Spinal cord (tissue), 10 donors: ENCODE measurements at places on chromosomes 2 and 18. TPM values are rescaled to one million over a fixed set of nuclear protein-coding genes. Genes with fewer than 3 reads are reported as not detected.

ATAD2B gene
- 28.1 TPM for total RNA-seq

POMC gene
- total RNA-seq: 8.5 TPM

MAPK4 gene
- 21.6 TPM for total RNA-seq

PLEKHA3 gene
- total RNA-seq: 13.3 TPM

GRCh38 chr18:8529609-8530008, 79.6 kb upstream of the RAB12 start:
- no peak overlapping the region for H3K27ac ChIP-seq
- no peaks in the 10 kb centered on the region for H3K4me1 ChIP-seq
- H3K4me3 ChIP-seq: no peak overlapping the region
- no peaks in the 10 kb centered on the region for H3K36me3 ChIP-seq
- no peak for DNase-seq
- no peaks in the 10 kb centered on the region for H3K27me3 ChIP-seq

DNA sequence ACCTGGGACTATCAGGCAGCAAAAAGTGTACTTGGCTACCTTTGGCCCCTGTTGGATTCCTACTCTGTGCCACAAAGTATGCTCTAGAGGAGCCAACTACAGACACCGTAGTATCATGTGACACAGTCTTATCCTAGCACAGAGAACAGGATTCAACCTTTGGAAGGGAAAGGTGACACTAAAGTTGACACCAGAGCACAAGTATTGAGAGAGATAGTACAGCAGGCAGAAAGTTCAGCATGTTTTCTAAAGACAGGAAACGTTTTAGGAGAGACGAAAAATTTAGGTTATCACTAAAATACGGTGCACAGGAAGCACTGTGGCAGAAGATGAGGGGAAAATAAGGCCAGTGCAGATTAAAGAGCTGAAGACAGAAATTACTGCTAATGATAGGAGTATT, 18.6 kb downstream of the SMAD2 start:
- no peaks in the 10 kb centered on the region for H3K27me3 ChIP-seq
- no peaks in the 10 kb centered on the region for H3K36me3 ChIP-seq
- peaks cover 11% of the 10 kb centered on the region for H3K4me1 ChIP-seq
- no peak overlapping the region for H3K4me3 ChIP-seq
- DNase-seq: no peak

- no peak for DNase-seq
- peaks cover 24% of the 10 kb centered on the region for H3K36me3 ChIP-seq
- no peaks in the 10 kb centered on the region for H3K27me3 ChIP-seq
- H3K27ac ChIP-seq: no peak overlapping the region
- H3K4me1 ChIP-seq: peaks cover 51% of the 10 kb centered on the region
Measured at GRCh38 chr18:48843162-48843561, 107.6 kb downstream of the SMAD7 start.

DNA sequence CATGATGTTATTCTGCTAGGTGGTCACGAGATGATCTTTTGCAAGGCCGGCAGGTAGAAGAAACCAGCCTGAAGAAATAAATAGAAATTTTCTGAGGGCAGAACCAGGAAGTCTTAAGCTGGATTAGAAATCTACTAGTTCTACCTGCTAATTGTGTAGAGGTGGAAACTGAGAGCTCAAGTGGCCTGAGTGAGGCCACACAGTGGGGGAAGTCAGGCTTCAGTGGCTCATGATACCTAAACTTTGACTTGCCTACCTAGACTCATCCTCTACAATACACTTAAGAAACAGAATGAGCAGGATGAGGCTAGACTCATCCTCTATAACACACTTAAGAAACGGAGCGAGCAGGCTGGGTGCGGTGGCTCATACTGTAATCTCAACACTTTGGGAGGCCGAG, 134.9 kb upstream of the NDUFV2 start:
- H3K4me1 ChIP-seq: peaks cover 7% of the 10 kb centered on the region
- DNase-seq: no peak
- no peak overlapping the region for H3K4me3 ChIP-seq
- no peak overlapping the region for H3K27ac ChIP-seq
- H3K27me3 ChIP-seq: no peaks in the 10 kb centered on the region
